ENCODE measurements at places on chromosomes 2 and 18.

- DNase-seq, result no peak
These were observed 1225.6 kb downstream of the LRP1B start for GRCh38 chr2:140905083-140905781.

- DNase-seq, result no peak
These were observed 262.6 kb upstream of the HS6ST1 start for GRCh38 chr2:128580988-128581848.

DNA sequence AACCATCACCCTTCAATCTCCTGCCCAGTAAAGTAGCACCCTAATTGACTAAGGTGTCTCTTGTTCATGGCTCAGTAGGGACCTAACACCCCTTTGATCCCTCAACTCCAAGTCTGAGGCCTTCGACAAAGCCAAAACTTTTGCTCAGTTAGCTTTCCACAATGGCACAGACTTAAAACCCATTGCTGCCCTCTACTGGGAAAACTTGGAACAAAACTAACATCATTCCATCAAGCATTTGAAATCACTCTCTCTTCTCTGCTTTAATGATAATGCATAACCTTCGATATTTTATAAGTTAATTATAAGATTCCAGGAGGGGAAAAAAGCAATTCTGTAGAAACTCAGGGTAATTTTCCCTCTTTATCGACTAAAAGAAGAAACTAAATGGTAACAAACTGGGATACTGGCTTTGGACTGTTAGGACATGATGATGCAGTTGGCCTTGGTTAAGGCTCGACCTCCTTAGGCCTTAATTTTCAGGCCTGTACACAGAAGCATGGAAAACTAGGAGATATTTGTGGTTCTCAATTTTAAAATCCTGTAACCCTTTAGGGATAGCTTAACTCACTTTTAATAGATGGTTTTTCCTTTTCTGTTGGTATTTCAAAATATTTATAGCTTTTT lies 127.8 kb downstream of the STK39 start:
- DNase-seq, result no peak

DNA sequence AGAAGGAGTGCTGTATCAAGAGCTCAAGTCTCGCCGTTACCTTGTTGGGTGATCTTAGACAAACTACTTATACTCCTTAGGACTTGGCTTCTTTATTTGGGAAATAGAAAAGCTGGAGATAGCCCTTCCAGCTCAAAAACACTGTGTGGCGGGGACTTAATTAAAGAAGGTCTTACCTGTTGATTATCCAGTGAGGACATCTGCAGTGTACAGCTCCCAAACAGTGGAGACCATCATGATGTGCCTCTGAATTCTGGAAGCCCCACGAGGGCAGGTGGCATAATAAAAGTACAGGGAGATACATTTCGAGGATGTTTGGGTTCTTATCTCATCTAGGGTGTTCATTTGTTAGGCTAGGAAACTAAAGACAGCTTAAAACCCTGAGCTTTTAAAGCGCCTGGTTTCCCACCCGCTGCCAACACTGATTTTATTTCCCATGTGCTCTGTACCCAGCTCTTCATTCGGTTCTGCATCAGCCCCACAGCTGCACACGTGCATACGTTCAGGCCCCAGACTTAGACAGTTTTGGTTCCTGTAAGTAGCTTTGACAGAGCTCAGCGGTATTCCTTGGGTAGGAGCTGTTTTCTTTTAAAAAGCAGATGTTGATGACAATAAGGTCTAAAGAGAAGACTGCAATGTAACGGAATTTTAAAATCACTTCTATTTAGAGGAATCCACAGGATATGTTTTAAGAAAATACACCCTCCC lies 80.5 kb upstream of the SIX2 start:
- no peak for DNase-seq

DNA sequence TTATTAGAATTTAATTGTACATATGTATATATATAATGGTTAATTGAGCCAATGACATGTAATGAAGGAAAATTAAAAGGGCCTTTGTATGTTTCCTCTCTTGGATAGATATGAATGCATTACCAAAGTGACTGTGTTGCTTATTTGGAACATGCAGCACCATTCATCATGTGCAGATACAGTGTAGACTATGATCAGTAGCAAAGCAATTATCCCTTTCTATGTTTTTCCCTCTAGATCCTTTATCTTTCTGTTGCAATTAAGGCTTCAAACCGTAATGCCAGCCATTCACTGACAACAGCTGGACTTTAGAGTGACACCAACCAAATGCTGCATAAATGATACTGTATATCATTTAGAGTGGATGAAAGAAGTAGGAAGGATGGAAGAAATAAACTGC lies 565.2 kb downstream of the NRXN1 start:
- no peak for DNase-seq

GRCh38 chr2:184633726-184634125 lies 35.4 kb downstream of the ZNF804A start:
- no peak for DNase-seq

DNA sequence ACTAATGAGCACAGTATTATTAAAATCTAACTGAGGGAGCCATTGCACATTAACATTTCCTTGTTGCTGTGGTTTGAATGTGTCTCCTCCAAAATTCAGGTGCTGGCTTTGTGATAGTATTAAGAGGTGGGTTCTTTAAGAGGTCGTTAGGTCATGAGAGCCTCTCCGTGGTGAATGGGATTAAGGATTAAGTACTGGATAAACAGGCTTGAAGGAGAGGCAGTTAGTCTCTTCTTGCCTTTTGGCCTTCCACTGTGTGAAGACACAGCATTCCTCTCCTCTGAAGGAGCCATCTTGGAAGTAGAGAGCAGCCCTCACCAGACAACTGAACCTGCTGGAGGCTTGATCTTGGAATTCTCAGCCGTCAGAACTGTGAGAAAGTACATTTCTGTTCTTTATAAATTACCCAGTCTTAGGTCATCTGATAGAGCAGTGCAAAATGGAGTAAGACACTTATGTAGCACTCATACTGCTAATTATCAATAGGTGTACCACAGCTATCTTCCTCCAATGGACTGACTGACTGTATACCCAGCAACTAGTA lies 182.7 kb downstream of the MYO3B start:
- no peak for DNase-seq

DNA sequence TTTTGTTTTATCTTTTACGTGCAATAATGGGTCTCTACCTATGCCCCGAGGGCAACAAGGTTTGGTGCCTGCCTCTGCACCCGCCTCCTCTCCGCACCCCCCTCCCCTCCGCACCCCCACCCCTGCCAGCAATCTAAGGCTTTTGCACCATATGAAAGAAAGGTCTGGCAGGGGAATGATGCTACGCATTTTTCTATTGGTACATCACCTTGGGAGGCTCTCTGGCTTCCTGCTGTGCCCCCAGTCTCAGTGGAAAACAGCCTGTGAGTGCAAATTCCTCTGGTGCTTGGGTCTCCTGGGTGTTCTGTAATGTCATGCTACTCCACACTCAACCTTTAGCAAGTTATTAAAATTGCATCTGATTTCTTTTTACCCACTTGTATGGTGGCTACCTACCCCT lies 161.3 kb upstream of the SMAD7 start:
- no peak for DNase-seq

DNA sequence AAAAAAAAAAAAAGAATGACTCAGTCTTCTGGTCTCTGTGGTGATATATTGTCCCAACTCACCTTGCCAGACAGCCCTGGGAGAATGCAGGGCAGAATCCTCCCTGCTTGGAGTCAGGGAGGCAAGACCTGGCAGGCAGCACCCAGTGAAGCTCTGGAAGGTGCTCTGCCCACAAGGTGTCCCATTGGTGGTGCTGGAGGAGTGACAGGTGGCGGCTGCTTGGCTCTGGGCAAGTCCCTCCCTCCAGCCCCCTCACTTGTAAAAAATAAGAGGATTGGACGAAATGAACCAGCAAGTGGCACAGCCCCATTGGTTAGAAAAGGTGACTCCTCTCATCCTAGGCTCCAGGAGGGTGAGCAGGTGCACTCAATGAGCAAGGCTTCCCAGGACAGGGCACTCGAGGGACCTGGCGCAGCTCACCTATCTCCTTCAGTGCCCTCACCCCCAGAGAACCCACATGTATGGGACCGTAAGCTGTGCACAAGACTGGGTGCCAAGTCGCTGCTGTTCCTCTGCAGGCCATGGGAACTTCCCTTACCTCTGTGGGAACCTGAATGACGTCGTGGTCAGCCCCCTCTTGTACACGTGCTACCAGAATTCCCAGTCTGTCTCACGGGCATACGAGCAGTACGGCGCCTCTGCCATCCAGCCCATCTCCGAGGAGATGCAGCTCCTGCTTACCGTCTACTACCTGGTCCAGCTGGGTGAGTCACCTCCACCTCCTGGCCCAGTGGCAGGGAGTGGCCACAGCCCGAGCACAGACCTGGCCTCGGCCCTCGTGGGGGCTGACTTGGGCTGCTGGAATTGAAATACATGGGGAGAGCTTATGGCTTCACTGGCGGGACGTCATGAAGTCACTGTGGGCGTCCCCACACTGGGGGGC lies 54.6 kb downstream of the GREB1 start:
- no peak for DNase-seq

DNA sequence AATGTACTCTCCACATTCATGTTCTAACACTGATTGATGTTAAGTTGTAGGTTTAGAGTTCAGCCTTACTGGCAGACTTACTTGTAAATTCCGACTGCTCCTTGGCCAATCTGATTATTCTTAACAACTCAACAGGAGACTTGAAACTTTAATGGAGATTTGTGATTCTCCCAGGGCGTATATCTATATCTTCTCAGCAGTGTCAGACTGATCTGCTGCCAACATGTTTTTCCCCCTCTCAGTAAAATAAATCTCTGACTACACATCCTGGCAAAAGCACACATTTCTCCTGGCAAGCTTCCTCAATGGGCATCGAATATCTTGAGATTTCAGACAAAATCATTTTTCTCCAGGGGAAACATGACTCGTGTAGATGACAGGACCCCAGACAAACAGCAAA lies 1041.2 kb downstream of the DPP10 start:
- DNase-seq, result no peak

- no peak for DNase-seq
These were observed 144.6 kb upstream of the SETBP1 start for GRCh38 chr18:44536046-44536445.

DNA sequence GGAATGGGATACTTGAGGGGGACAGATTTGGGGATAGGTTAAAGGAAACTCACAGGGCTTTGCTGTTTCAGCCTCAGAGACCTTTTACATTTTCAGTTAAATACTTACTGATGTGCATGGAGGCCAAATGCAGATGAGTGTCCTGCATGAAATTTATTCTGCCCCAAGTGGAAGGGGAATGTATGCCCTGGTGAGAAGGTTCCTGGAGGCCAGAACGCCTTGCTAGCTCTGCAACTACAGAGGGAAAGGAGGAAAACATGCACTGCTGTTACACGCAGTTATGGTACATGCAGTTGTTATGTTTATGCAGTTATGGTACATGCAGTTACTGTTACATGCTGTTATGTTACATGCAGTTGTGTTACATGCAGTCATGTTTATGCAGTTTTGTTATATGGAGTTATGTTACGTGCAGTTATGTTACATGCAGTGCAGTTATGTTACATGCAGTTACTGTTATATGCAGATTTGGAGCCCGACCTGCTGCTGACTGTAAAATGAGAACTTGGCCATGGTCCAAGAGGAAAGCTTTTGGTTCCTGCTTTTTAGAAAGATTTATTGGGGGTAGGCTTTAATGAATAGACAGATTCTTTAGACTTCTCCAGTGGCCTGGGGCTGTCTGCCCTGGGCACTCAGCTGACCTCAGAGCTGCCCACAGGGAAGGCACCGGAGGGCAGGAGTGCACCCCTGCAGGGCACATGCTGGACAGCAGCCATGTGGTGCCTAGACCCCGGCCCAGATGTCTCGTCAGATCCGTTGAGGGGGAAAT lies 84.1 kb downstream of the LDLRAD4 start:
- no peak for DNase-seq

GRCh38 chr2:107091163-107091864 lies 205.3 kb upstream of the ST6GAL2 start:
- no peak for DNase-seq

DNA sequence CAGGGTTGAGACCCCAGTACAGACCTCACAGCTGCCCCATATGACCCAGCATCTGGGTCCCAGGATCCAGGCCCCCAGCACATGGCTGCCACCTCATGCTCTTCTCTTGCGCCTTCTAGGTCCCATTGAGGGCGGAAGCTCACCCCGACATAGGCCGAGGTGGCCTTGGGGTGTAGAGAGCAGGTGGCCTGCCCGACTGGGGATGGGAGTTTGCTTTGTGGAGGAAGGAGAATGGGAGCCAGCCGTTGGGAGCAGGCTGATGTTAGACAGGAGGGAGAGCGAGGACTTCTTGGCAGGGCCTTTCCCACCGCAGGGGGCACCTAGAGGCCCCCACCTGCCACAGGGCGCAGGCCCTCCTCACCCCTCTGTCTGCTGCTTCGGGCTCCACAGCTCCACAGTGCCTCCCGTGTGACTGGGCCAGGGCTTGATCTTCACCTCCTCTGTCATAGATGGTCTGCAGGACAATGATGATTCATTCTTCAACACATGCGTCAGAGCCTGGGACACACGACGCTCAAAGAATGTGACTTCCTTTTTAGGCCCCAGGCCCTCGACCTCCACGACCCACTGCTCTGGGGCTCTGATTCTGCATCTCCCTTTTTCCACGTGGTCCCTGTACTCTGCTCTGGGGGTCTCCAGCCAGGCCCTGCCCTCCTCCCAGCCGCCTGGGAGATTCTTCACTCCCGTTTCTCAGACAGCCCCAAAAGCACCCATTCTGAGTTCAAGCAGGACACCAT lies 86.6 kb upstream of the ODC1 start:
- DNase-seq, result no peak

DNA sequence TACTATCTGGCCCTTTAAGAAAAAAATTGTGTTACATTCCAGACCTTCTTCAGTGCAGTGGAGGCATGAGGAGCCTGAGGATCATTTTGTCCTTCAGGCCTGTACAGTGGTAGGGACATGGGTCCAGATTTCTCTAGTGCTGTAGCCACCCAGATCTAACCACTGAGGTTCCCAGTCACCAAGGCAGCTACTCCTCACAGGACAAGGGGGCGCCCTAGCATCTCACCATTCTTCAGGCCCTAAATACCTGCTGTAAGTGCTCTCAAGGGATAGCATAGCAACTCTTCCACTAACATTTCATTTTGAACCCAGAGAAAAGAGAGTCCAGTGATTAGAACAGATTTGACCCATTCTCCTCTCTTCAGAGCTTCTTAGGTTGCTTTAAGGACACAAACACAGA lies 1533.0 kb downstream of the LRP1B start:
- no peak for DNase-seq

DNA sequence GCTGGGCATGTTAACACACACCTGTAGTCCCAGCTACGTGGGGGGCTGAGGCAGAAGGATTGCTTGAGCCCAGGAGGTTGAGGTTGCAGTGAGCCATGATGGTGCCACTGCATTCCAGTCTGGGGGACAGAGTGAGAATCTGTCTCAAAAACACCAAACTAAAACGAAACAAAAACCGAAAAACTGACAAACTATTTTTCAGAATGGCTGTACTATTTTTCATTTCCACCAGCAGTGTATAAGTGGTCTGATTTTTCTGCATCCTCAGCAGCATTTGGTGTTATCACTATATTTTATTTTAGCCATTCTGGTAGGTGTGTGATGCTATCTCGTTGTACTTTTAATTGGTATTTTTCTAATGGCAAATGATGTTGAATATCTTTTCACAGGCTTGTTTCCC lies 95.2 kb downstream of the PDCL3 start:
- DNase-seq, result no peak

- no peak for DNase-seq
These were observed 72.9 kb upstream of the STK39 start for GRCh38 chr2:168320267-168320666.
